ENCODE measurements at places on chromosomes 3 and 15.

DNA sequence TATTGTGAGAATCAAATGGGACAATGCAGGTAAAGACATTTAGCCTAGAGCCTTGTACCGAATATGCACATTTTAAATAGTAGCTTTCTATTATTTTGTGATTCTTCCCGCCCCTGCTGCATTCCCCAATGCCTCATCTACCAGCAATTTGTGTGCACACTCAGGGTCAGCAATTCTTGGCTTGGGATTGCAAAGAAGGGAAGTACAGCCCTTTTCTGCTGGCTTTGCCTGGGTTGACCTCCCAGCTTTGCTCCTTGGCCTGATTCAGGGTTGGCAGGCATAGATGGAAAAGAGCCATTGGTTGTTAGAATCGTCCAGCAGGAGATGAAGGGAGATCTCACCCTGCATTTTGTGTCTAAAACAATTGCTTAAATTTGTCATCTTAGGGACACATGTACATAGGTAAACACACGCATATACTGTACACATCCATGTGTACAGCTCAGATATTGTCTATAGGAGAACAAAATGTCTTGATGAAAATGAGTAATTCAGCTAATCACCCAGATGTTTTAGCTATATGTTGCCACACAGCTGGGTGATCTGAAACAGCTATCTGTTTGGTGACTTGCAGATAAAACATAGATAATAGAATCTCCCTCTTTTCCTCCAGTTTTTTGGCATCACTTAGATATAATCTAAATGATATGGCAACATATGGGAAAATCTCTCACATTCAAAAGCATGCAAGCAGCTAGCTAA lies 340.9 kb upstream of the TBL1XR1 start:
- DNase-seq: no peak

DNA sequence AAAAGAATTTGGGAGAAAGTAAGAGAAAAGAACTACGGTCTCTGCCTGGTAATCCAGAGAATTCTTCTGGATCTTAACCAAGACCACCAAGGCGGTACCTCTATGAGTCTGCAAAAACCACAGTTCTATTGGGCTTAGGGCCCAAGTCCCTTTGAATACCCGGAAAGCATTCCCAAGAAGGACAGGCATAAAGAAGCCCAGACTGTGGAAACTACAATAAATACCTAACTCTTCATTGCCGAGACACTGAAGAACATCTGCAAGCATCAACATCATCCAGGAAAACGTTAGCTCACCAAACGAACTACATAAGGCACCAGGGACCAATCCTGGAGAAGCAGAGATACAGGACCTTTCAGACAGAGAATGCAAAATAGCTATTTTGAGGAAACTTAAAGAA lies 162.3 kb upstream of the TMC3 start:
- no peak for DNase-seq

- no peak for DNase-seq
Measured at GRCh38 chr3:119662604-119663373, 2.4 kb upstream of the POPDC2 start.

DNA sequence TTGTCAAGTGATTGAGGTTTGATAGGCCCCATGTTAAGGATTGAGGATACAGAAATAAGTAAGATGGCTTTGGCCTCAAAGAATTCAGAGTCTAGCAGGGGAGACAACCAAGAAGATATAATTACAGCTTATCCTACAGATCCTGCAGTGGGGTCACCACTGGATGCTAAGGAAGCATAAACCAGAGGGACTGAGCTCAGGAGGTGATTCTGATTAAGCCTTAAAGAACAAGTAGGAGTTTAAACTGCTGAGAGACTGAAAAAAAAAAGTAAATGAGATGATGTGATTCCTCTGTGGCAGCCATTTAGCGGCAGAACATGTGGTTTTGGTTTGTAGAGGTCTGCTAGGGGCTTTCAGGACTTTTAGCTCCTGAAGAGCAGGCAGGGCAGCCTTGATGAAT lies 72.1 kb upstream of the ROPN1 start:
- DNase-seq: no peak

- DNase-seq: no peak
Measured at GRCh38 chr15:62877276-62877857, 165.2 kb upstream of the TPM1 start.

DNA sequence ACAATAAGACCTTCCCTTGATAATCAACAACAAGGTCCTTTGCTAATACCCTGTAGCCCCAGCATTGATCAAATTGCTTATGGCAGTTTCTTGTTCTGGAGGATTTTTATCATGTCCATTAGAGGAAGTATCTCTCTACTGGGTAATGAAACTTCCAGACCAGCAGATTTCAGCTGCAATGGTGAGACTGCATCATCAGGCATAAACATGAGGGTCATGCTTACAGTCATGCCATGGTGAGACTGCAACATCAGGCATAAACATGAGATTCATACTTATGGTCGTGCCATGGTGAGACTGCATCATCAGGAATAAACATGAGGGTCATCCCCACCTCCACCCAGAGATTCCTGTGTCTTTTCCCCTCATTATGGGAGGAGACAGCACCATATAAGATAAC lies 129.0 kb upstream of the LIPC start:
- no peak for DNase-seq

DNA sequence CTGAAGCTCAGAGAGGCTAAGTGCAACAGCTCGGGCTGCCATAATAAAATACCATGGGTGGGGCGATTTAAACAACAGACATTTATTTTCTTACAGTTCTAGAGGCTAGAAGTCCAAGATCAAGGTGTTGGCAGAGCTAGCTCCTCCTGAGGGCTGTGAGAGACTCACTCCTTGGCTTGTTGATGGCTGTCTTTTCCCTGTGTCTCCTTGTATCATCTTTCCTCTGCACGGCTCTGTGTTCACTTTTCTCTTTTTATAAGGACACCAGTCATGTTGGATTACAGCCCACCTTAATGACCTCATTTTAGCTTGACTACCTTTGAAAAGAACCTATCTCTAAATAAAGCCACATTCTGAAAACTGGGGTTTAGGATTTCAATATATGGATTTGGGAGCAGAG lies 129.7 kb downstream of the RPL22L1 start:
- DNase-seq: no peak

- DNase-seq: no peak
Measured at GRCh38 chr3:101478980-101479379, 34.0 kb downstream of the SENP7 start.

DNA sequence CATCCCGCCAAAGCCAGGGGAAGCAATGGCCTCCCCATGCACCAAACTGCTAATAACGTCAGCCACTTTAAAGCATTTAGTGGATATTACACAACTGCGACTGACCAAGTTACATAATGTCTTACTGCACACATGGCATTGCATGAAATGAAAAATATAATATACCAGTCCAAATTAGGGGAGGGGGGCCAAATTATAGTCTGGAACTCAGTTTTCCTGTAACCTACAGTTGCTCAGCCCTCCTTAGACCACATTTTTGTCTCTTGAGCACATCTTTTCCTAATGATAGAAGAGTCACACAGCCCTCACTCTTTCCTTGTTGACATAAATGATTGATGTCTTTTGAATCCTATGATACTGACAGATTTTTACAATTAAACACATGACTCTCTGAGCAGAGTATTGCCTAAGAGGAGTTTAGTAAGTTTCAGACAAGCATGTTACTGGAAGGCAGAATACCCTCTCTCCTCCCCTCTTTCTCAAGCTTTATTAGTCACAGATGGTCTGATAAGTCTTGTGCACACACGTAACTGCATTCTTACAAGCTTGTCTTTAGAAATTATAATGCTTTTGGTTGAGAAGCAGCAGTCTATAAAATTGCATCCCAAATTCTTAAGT lies 1.1 kb upstream of the PLD1 start:
- DNase-seq: no peak

- no peak for DNase-seq
Measured at GRCh38 chr3:107206141-107206540, 171.1 kb upstream of the CCDC54 start.

GRCh38 chr3:104520228-104520655 lies 846.5 kb upstream of the ALCAM start:
- DNase-seq: no peak

DNA sequence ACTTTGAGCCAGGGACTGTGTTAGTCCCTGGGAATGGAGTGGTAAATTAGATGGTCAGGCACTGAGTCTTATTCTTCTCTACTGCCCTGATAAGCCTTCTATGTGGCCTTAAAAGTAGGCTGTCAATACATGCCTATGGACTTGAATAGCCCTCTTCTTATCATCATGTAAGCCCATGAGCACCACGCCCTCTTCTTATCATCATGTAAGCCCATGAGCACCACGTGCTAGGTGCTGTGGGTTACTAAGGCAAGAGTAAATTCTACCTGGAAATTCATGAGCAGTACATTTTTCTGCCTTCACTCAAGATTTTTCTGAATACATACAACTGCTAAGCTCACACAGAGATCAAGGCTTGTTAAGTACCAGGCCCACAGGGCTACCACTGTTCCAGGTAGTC lies 68.5 kb downstream of the DHX30 start:
- DNase-seq: no peak

DNA sequence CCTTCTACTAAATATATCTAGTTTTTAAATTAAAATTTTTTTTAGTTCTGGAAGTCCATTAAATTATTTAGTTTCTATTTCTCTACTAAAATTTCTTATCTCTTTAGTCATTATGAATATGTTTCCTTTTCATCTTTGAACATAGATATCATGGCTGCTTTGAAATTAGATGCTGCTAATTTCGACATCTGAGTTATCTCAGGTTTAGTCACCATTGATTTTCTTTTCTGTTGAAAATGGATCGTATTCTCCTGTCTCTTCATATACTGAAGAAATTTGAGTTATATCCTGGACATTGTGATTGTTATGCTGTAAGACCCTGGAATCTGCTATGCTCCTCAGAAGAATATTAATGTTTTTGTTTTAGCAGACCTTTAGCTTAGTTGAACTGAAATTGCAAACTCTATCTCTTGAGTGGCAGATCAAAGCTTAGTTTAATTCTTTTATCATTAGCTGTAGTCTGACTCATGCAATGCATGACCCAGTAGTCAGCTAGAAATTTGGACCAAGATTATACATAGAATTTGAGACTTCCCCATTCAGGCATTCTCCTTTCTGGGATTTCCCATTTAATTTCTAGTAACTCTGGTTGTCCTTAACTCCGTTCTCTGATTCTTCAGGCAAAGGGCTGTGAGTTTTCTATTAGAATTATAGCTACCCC lies 439.8 kb upstream of the IL12A start:
- DNase-seq: no peak

- DNase-seq: no peak
Measured at GRCh38 chr3:155938409-155938808, 68.0 kb downstream of the GMPS start.

GRCh38 chr15:85394554-85395333 lies 14.3 kb downstream of the AKAP13 start:
- no peak for DNase-seq

DNA sequence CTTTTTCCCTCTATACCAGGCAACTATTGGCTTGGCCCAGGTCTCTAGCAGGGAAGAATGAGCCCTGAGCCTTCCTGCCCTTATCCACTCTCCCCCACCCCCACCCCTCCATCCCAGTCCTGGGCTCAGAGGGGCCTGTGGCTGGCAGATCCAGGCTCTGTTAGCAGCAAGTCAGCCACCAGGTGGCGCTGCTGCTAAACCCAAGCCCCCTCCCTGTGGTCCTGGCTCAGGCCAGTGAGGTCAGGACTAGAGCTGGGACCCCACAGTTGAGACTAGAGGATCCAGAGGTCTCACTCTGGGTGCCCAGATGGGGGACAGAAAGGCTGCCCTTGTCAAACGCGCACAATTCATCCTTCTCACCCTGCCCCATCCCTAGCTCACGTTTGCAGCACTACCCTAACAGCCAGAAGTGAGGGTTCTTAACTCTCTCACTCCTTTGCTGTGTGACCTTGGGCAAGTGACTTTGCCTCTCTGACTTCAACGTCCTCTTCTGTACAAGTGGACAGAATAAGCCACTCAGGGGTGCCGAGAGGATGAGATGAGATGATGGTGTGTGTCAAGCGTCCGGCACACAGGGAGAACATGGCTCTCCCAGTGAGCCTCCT lies 46.8 kb upstream of the SLC6A1 start:
- DNase-seq: no peak

DNA sequence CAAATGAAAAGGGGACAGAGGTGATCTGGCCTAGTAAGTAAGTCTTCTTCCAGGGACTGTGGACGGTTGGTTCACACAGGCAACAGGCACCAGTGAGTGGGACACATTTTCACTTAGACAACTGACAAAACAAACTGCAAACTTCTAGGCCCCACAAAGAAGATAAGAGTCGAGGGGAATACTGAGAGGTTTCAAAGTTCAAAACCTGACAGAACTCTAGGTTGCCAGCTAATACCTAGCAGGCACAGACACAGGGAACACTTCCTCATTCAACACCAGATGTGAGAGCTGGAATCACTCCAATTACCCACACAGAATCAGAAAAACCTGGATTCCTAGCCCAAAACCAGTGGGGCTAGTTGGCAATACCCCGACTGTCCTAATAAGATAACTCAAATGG lies 621.7 kb downstream of the ZPLD1 start:
- no peak for DNase-seq

GRCh38 chr15:60928970-60929369 lies 300.1 kb downstream of the RORA start:
- DNase-seq: no peak

DNA sequence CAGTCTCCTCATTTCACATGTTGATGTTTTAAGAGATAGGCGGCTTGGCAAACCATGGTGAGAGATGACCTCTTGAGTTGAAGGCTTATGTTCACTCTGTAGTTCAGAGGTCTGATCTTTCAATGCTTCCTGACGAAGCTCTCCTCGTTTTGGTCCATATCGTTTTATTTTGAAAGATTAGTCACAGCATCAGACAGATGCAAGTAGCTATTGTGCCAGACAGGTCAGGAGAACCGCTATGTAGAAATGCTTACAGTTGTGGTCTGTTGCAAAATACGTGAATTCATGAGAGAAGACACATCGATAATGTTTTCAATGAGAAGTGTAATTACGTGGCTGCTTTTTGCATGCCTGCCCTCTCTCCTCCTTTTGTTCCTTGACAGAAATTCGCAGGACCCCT lies 47.5 kb downstream of the CHL1 start:
- DNase-seq: no peak

DNA sequence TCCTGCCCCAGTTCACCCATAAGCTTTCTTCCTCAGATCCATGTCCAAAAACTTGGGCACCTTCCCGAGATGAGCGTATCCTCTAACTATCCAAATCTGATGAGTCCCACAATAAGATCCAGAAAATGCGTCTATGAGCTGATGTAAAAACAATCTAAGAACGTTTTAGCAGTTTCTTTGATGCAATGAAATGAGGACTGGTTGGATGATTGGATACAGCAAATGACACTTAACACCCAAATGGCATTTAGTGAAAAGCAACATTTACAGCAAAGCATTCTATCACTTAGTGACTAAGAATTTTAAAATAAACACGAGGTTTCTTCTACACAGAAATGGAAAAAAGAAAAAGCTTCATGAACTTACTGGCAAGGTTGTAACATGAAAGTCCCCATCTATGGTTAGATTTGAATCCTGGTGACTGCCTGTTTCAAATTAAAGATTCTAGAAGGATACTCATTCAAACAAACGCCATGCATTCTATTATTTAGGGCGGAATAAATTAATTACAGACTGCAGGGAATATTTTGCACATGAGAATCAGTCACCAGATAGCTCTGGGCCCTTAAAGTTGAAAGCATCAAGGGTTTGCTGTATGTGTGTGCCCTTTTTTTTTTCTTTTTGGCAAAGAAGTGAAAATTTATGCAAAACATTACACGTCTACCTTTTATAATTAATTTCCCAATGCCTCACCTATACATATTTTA lies 598.6 kb downstream of the FOXP1 start:
- DNase-seq: no peak
